Uterus (tissue), 4 donors: ENCODE measurements at places on chromosomes 6 and 20. TPM values are rescaled to one million over a fixed set of nuclear protein-coding genes. Genes with fewer than 3 reads are reported as not detected.
A peak's percentile ranks its signal among the peaks of the same experiment; 100 is the strongest.

DNA sequence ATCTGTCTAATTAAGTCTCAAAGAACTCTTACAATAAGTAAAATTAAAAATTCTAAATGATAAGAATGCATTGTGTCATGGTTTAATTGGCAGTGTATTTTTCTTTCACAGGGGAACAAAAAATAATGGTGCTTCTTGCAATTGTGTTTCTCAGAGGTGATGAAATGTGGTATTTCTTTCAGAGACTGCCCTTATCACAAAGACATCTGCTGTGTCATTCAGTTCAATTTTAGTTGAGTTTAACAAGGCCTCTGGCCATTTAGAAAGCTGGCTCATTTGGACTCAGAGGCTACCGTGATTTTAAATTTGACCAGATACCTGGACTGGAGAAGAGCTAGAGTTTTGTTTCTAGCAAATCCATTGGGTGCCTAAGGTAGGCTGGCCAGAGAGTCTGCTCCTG is 23.6 kb upstream of the ZNF831 start:
- H3K27me3 ChIP-seq = no peaks in the 10 kb centered on the region
- no peaks in the 10 kb centered on the region for H3K36me3 ChIP-seq
- H3K27ac ChIP-seq = no peak overlapping the region
- DNase-seq = no peak

- H3K4me3 ChIP-seq = no peak overlapping the region
- H3K27ac ChIP-seq = peak overlapping the region; percentile 36
- peaks cover 5% of the 10 kb centered on the region for H3K4me1 ChIP-seq
Observed at GRCh38 chr20:58025233-58025632, 203.2 kb downstream of the ANKRD60 start.

- peak overlapping the region; percentile 42 for H3K4me3 ChIP-seq
- H3K27me3 ChIP-seq = no peaks in the 10 kb centered on the region
- H3K36me3 ChIP-seq = no peaks in the 10 kb centered on the region
Observed at GRCh38 chr6:151763303-151763702, 44.2 kb upstream of the ESR1 start.

- no peaks in the 10 kb centered on the region for H3K4me1 ChIP-seq
- H3K27me3 ChIP-seq = no peaks in the 10 kb centered on the region
- no peak overlapping the region for H3K4me3 ChIP-seq
- no peak overlapping the region for H3K27ac ChIP-seq
- DNase-seq = no peak
- no peaks in the 10 kb centered on the region for H3K36me3 ChIP-seq
Observed at GRCh38 chr20:40724566-40724965, 35.5 kb upstream of the MAFB start.

Gene SEL1L2
- total RNA-seq = 3.3 TPM
